Osteoblast (primary cell): ENCODE measurements at places on chromosomes 5 and 9. TPM values are rescaled to one million over a fixed set of nuclear protein-coding genes. Genes with fewer than 3 reads are reported as not detected.

DNA sequence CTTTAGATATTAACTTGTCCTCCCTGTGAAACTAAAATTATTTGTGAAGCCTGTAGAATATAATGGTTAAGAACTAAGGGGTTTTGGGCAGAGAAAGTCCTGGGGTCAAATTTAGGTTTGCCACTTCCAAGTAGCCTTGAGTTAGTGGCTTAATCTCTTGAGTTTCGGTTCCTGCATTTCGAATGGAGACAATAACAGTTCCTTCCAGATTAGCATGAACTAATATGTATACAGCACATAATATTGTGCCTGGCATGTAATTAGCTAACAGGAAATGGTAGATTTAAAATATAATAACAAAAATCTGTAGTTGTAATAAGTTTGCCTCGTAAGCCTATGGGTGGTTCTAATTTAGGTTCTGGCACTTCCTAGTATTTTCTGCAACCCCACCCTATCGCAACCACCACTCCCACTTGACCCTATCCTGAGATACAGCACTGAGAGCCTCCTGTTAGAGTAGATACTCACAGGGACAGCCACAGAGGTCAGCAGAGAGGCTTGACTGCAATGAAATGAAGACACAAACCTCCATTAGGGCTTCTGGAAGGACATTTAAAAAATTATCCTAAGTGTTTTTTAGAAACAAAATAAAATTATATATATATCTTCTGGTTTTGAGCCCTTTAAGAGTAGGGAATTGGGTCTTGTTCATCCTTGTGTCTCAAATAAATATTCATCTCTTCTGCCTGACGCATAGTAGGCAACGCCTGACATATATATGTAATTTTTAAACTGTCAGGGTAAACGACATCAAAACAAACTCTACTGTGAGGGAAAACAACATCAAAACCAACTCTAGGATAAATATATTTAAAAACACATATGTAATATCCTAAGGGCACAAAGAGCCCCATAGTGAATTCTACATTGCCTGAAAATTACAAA, 8.5 kb downstream of the SPINK9 start:
- no peak for DNase-seq

Gene CAMK2A
- 0.36 and 0.88 TPM in 2 replicates for total RNA-seq

- no peak for DNase-seq
Measured at GRCh38 chr5:4313138-4313537, 717.5 kb downstream of the IRX1 start.

GRCh38 chr5:13625616-13626198, 318.8 kb downstream of the DNAH5 start:
- no peak for DNase-seq
